ENCODE measurements at places on chromosomes 1 and 21. TPM values are rescaled to one million over a fixed set of nuclear protein-coding genes. Genes with fewer than 3 reads are reported as not detected.

Gene ZC3H12A
- 4.2 TPM for total RNA-seq

Gene GSTM2
- 7.0 TPM for total RNA-seq

Gene PPIH
- 72.6 TPM for total RNA-seq

Gene SELP
- not detected for total RNA-seq

Gene KLHDC8A
- total RNA-seq, result not detected

Gene VANGL2
- not detected for total RNA-seq

Gene PCSK9
- 31.2 TPM for total RNA-seq

GRCh38 chr1:100065183-100065968, 67.4 kb downstream of the SASS6 start:
- DNase-seq, result no peak

DNA sequence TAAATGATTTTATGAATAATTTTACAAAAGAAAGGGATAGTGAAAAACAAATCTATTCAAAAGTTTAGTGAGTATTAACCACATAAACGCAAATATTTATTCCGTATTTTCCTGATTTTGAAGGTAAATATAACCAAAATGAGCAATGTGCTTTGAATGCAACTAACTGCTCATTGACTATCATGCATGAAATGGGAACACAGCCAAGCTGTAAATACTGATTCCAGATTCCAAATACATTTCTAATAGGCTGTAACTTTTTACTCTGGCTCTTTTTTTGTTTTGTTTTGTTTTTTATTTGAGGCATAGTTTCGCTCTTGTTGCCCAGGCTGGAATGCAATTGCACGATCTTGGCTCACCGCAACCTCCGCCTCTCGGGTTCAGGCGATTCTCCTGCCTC, 41.8 kb downstream of the SELENOF start:
- no peak for DNase-seq

- DNase-seq, result no peak
Observed at GRCh38 chr1:84426376-84426775, 28.1 kb downstream of the DNASE2B start.

DNA sequence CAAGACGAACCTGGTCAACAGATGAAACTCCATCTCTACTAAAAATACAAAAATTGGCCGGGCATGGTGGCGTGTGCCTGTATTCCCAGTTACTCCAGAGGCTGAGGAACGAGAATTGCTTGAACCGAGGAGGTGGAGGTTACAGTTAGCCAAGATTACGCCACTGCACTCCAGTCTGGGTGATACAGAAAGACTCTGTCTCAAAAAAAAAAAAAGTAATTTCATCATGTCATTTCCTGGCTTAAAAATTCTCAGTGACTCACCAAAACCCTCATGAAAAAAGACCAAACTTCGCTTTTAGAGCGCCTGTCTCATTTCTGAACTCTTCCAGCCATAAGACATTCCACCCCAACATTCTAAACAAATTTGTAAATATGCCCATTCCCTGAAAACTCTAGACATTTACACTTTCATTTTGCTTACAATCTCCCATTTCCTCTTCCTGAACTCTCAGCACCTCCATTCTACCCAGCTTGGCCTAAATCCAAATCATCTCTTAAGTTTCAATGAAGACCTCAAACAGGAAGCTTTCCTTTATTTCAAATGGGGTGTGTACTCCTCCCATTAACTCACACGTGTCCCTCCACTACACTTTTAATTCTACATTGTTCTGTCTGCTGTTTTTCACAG, 50.5 kb upstream of the PRRC2C start:
- no peak for DNase-seq

DNA sequence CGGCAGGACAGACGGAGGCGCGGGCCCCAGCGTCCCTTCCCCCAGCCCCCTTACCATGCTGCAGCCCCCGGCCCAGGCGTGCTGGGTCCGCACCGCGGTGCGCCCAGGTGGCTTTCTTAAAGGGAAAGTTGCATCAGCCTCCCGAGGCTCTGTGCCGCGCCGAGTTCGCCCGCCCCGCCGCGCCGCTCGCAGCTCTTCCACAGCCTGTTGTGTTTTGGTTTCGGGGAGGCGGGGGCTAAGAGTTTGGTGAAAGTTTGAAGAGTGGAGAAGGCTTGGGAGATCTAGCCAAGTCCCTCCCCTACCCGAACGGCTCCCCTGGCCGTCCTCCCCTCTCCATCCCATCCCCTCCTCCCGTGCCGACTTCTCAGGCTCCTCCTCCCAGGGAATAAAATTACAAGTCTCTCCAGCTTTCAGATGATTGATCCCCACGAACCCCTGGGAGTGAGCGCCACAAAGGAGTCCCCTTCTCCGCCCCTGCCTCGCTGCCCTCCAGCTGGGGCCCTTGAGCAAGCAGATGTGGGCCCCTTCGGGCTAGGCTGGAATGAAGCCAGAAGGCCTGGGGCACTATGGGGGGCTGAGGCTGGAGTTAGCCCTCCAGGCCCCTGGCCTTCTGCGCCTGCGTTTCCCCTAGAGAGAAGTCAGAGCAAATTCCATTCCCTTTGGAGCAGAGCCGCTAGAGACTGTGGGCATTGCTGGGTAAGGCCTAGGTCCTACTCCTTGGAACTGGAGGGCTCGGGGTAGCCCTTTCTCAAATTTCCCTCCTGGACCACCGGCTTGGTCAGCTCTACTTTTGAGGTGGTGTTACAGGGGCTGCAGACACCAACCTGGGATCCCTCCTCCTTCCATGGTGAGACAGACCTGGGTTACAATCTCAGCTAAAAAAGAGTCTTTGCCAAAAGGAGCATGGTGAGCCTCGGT, at the start of gene SLC6A9:
Gene SLC6A9, minus strand, starts transcription at position 211 of the 918 bp plus-strand sequence. CDS start 7,185 bp downstream, outside the sequence.
- peak; percentile 31 for DNase-seq

DNA sequence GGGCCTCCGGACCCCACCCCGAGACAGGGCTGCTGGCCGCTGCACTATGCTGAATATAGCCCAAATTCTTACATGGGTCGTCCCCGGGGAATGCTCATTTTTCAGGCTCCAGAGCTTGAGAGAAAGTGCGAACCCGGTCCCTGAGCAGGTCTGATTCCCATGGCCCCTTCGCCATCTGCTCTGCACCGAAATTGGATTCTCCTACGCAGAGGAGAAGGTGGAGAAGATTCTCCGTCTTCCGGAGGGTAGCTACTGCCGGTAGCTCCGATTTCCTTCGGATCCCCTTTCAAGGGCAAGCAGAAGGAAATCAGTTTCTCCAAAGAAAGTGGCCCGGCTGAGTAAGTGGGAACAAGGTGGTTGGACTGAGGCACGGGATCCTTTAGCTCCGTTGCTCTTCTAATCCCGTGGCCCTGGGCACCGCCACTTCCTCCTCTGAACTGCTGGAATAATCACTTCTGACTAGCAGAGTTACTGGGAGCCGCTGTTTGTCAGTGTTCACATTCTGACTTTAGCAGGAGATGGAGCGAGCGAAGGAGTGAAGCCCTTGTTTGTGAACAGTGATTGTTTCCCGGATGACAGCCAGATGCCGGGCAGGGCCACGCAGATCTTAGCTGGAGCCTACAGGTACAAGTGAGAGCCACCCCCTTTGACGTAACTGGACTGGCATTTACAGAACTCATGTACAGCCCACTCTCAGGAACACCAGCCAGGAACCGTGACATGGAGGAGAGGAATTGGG, 1.1 kb upstream of the ZNF496 start:
- DNase-seq, result no peak

GRCh38 chr1:234486858-234487840, 8.2 kb upstream of the TARBP1 start:
- peak; percentile 77 for DNase-seq

DNA sequence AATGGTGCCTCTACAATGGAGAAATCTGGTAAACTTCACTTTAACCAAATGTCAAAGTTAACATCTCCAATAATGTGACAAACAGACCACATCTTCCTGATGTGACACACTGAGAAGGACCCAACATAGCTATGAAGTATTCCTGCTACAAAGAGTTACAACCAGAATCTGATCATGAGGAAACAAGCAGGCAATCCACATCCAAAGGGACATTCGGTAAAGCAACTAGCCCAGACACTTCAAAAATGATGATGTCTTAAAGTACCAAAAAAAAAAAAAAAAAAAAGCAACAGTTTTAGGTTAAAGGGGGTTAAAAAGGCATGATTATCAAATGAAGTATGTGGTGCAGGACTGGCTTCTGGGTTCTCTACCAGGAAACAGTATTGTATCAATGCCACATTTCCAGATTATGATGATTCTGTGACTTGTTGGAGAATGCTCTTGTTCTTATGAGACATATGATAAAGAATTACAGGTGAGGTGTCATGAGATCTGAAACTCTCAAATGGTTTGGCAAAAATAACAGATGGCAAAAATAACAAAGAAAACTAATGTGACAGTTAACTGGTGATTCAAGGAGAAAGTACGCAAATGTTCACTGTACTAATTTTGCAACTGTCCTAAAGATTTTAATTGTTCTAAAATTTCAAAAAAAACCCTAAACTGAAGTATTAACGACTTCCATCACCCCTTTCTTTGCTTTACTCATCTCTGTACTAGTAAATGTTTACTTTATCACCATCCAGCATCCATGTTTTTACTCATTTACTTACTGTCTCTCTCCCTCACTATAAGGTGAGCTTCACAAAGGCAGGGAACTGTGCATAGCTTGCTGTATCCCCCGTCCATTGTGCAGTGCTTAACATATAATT, 2.8 kb downstream of the CD58 start:
- DNase-seq, result no peak

DNA sequence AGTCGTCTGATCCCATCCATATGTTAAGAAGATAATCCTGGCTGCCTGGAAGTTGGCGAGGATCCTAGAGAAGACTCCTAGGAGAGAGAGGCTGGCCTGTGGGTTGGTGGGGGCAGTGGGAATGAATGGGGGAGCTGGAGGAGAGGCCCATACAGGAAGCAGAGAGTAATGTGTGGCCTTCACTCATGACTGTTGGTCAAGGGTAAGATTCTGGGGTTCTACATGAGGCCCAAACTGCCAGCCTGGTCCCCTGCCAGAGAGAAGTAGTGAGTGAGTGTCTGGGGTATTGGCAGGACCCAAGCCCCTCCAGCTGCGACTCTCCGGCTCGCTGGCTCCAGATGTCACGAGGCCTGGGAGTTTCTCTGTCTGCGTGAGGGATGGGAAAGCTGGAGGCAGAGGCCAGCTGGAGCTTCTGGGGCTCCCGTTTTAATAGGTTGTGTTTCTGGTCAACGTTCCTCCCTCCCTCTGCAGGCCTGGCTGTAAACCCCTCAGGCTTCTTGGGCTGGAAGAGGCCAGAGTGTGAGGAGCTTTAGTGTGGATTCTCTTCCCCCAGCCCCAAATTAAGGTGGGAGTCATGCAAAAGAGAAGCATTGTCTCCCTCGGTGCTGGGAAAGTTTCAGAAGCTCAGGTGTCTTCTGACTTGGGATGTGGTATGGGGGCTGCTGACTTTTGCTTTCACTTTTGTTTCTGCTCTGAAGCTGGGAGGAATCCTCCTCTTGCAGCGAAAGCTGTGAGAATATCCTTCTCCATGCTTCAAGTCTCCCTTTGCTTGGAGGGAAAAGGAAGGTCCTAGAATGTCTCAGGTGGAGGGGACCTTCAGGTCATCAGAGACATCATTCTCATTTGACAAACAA, 2.6 kb downstream of the TMEM51 start:
- no peak for DNase-seq

GRCh38 chr1:202274611-202275010, 67.1 kb downstream of the UBE2T start:
- peak; percentile 45 for DNase-seq

GRCh38 chr1:39852214-39852791, 31.0 kb downstream of the TRIT1 start:
- DNase-seq, result peak; percentile 69

- DNase-seq, result no peak
Observed at GRCh38 chr1:20058531-20058930, 11.5 kb upstream of the PLA2G5 start.

GRCh38 chr1:174265282-174265681, 106.0 kb downstream of the RABGAP1L start:
- DNase-seq, result no peak

DNA sequence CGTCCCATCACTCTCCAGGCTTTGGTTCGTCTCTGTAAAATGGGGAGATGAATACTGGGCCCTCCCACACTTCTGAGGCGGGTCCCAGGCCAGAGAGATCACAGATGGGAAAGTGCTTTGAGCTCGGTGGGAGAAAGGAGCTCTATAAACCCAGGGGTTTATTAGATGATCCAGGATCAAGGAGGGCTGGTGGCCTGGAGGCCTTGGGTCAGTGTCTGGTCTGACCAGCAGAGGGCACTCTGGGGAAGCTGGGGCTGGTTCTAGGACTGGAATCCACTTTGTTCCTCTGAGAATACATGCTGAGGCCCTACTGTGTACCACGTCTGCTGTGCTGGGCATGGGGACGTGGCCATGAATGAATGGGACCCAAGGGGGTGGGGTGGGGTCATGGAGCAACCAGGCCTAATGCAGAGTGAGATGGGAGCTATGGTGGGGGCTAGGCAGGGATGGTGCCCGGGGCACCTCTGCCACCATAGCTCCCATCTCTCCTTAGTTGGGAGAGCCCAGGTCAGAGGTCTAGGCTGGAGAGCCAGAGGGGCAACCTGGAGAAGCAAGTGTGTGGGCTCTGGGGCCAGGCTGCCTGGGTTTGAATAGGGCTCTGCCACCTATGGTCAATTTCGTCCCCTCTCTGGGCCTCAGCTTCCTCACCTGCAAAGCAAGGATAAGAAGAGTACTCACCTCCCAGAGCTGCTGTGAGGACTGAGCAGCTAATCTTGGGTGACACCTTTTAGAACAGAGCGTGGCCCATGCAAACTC, 9.0 kb upstream of the FAM131C start:
- peak; percentile 53 for DNase-seq

DNA sequence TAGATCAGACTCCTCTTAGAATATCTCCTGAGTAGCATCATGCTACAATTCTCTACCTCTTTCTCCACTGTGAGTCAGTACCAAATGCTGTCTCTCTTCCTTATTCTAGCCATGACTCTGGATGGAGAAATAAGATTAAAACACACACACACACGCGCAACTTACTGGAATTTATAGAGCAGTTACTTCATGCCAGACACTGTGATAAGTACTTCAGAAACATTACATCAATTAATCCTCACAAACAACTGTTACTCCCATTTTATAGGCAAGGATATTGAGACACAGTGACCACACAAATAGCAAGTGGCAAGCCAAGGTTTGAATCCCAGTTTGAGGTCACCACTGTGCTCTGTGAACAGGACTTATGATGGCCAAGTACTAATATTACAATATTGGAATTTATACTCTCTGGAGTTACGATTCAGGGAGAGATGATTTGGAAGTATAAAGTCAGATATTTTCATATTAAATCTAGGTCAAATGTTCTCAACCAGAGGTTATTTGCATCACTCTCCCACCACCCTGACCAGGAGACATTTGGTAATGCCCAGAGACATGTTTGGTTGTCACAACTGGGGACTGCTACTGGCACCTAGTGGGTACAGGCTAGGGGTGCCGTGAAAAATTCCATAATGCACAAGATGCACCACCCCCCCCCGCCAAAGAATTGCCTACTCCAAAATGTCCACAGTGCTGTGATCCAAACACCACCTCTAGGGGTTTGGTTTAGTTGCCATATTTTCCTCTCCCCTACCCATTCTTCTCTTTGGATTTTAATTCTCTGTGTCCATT, 221.6 kb downstream of the LTN1 start:
- no peak for DNase-seq
